ENCODE measurements at places on chromosomes 13 and 19.
A peak's percentile ranks its signal among the peaks of the same experiment; 100 is the strongest.

DNA sequence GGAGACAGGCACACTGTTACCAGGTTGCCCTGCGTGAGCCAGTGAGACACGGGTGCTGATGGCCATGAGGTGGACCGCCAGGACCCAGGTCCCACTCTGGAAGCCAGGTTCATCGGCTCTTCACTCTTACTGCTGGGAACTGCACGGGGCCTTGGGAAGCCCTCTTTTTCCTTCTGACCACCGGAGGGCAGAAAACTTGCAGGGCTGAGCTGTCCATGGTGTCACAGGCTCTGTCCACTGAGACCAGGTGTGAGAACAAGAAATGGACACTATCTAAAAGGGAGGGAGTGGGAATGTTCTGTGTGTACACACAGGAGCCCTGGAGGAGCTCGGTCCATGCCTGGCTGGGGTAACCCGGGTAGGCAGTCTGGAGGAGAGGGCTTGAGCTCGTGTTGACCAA is 93.4 kb downstream of the UQCRFS1 start:
- DNase-seq = no peak

- DNase-seq = no peak
Measured at GRCh38 chr19:11451327-11451870, 16.0 kb downstream of the PRKCSH start.

DNA sequence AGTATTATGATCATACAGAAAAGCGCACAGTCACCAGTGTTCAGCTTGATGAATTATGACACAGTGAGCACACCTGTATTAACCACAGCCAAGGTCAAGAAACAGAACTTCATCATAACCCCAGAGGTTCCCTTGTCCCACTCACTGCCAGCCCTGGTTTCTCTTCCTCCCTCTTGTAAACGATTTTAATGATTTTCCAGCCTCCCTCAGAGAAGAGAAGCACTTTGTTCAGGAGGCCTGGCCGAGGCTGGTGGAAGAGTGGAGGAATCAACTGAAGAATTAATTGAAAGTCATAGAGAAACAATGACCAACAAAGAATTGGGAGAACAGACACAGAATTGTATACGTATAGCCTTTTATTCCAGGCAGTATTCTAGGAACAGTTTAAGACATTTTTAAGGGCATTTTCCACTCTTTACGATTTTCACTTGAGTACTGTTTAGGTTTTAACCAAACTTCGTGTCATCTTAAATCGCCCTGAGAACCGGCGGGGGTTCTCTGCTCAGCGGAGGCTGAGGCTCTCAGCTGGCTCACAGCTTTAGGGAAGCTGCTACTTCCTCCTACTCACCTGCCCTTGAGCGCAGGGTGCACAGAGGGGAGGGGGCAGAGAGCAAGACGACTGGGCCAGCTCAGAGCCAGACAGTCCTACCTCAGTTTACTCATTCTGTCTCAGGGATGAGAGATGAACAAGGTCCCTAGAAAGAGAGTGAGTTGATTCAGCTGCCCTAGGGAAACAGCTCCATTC is 108.6 kb downstream of the AKAP11 start:
- no peak for DNase-seq

- DNase-seq = peak; percentile 23
Measured at GRCh38 chr19:37977992-37978391, 71.0 kb downstream of the SIPA1L3 start.

- no peak for DNase-seq
Measured at GRCh38 chr13:49112782-49113525, 107.2 kb upstream of the MLNR start.

DNA sequence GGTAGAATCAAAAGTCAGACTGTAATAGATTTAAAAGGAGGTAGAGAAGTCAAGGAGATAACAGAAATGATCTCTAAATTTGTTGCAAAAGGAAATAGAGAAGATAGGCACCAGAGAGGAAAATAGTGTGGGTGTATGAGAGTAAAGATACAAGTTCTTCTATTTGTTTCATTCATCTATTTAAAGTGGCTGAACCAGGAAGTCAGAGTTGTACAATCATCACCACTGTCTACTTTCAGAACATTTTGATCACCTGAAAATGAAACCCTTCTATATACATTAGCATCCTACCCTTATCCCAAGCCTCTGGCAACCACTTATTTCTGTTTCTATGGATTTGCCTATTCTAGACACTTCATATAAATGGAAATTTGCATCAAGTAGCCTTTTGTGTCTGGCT is 36.7 kb downstream of the INTS6 start:
- DNase-seq = no peak

DNA sequence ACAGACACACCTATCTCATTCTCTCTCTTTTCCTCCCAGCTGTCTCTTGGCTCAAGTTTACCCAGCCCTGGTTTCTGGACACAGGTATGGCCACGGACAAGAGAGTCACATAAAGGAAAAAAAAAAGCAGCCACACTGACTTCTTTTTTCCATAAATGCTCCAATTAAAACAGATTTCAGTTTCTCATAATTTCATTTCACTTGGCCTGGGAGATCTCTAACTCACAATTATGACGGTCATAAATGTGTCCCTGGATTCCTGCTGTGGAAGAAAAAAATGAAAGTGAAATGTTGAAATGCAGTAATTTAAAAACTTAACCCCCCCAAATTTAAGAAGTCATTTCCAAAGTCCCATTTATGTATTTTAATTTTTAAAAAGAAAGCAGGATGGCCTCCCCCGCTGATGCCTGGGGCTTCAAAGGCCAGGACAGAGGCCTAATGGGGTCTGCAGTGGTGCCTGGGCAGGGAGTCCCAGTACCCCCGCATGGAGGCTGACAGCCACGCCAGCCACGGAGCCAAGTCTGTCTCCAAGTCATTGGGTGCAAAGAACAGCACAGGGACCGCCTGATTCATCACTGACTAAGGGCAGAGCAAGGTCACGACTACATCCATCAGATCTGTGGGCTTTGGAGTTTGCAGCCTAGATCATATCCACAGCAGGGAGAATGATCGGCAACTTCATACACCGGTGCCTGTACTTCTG is 79.7 kb downstream of the TSHZ3 start:
- no peak for DNase-seq

Measured in neural crest cell (in vitro differentiated cells).